Fibroblast of lung (primary cell): ENCODE measurements at places on chromosomes 2 and 18.

DNA sequence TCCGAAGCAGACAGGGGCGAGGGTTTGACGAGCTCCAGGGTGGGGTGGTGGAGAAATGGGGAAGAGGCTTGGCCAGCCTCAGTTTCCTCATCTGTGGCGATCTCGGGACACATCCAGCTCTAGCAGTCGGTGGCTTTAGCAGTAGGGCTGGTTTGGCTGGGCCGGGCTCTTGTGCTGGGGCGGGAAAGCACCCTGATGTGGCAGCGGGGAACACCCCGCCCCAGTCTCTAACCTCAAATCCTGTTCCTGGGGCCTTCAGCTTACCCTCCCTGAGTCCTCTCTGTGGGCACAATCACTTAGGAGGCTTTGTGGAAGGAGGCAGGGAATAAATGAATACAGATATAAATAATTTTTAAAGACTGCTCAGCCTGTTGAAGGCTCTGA lies 26.5 kb upstream of the MCFD2 start:
- DNase-seq, result no peak

GRCh38 chr18:22005191-22005841 lies 164.1 kb upstream of the GATA6 start:
- peak; percentile 82 for DNase-seq

GRCh38 chr2:95695613-95696012 lies 103.8 kb downstream of the TRIM43 start:
- no peak for DNase-seq

DNA sequence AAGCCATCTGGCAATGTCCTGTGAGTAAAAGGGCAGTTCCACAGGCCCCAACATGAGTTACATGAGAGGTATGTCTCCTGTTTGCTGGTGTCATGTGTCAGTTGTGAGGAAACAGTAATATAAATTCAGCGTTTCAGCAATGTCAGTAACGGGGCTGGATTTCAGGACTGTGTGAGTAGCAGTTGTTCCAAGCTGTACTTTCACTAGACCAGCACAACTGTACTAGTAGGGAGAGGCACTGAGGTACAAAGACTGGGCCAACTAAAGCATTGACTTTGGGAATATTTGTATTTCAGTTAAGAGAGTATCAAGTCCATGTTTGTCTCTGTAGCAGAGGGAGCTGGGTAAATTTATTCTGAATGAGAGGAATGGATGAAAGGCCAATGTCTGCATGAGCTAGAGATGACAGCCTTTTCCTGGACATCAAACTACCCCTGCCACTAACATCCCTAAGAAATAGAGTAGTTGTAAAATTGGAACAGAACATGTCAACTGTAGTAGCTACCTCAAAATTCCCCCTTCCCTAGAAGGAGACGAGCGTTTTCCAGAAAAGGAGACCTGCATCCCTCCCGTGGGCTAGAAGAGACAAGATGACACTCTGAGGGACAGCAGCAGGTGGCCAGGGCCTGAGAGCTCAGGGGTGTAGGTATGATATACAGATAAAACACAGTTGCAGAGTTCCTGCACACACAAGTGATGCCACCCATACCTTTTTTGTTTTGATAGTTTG lies 24.4 kb downstream of the EIF4E2 start:
- peak; percentile 38 for DNase-seq

GRCh38 chr2:8148260-8149006 lies 533.4 kb upstream of the ID2 start:
- peak; percentile 80 for DNase-seq

DNA sequence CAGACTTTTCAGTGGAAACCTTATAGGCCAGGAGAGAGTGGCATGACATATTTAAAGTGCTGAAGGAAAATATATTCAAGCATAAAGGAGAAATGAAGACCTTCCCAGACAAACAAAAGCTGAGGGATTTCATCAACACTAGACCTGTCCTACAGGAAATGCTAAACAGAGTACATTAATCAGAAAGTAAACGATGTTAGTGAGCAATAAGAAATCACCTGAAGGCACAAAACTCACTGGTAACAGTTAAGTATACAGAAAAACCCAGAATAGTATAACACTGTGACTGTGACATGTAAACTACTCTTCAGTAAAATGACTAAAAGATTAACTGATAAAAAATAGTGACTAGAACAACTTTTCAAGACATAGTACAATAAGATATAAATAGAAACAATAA lies 87.4 kb downstream of the ATP8B1 start:
- no peak for DNase-seq

DNA sequence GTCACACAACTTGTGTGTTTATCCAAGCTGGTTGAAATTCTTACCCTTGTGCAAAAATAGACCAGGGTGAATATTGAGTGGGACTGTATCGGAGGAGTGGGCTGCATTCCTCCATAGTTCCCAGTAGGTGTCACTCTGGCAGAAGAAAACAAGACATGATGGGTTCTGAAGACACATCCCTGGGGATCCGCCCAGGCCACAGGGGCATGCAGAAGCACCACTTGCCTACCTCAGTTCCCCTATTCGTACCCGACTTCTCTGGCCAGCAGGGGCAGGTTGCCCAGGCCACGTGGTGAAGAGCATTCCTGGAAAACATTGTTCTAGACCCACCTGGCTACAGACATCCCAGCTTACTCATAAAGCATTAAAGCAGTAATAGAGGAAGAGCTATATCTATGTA lies 168.2 kb downstream of the FAM210A start:
- peak; percentile 41 for DNase-seq

GRCh38 chr2:149858901-149859634 lies 271.5 kb upstream of the MMADHC start:
- peak; percentile 57 for DNase-seq

GRCh38 chr2:191612496-191612895 lies 65.4 kb upstream of the NABP1 start:
- DNase-seq, result peak; percentile 100

DNA sequence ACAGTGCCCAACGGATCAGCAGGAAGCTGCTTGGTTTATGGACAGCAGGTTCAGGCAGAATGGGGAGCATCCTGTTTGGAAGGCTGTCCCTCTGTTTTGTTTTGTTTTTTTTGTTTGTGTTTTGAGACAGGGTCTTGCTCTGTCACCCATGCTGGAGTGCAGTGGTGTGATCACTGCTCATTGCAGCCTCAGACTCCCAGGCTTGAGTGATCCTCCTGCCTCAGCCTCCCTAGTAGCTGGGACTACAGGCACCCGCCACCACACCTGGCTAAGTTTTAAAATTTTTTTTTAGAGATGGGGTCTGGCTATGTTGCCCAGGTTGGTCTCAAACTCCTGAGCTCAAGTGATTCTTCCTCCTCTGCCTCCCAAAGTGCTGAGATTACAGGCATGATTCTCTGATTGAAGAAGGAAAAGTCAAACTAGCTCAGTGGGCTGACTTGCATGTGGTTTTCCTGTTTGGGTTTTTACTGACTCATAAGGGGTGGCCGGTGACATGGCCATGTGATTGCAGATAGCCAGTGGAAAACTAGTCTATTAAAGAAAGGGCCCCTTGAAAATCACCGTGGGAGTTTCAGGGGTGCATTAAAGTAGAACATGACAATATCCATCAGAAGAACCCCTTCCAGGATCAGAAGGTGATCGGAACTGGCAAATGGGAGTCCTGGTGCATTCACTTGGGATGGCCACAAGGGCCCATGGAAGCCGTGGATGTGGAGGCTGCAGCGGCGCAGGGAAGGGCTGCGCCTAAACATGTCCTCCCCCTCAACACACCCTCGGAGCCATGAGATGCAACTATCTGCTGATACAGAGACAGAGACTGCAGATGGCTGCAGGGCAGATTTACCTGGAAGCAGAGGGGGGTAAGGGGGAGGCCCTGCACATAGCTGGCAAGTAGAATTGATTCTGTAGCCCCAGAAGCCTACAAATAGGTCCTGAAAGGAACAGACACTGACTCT lies 26.5 kb downstream of the AQP12B start:
- peak; percentile 40 for DNase-seq

DNA sequence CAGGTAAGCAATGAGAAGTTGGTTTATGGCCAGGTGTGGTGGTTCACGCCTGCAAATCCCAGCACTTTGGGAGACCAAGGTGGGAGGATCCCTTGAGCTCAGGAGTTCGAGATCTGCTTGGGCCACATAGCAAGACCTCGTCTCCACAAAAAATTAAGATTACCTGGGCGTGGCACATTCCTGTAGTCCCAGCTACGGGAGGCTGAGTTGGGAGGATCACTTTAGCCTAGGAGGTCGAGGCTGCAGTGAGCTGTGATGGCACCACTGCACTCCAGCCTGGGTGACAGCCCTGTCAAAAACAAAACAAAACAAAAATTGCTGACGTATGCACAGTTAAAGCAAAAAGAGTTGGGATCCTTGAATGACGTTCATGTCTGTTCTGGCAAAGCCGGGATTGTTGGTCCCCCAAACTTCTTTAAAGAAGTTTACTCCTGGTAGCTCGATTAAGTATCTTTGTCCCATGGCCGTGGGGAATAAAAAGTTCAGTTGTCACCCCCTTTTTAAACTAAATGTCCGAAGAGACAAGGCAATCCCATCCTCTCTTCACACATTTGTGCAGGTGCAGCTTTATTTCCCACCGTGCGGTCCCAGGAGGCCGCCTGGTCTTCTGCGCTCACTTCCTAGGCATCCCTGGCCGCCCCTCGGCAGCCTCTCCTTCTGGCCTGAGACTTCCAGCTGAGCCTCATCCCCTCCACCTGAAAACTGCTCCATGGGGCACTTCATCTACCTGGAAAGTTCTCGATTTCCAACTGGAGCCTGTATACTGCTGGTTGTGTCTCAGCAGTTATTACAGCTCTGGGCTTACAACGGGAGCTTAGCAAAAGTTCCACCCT lies 762 bp upstream of the SPOPL start:
- no peak for DNase-seq

- DNase-seq, result peak; percentile 66
Measured at GRCh38 chr2:174788291-174788929, 24.1 kb upstream of the CHRNA1 start.

- DNase-seq, result peak; percentile 12
Measured at GRCh38 chr2:71157124-71157793, 26.8 kb downstream of the MPHOSPH10 start.

DNA sequence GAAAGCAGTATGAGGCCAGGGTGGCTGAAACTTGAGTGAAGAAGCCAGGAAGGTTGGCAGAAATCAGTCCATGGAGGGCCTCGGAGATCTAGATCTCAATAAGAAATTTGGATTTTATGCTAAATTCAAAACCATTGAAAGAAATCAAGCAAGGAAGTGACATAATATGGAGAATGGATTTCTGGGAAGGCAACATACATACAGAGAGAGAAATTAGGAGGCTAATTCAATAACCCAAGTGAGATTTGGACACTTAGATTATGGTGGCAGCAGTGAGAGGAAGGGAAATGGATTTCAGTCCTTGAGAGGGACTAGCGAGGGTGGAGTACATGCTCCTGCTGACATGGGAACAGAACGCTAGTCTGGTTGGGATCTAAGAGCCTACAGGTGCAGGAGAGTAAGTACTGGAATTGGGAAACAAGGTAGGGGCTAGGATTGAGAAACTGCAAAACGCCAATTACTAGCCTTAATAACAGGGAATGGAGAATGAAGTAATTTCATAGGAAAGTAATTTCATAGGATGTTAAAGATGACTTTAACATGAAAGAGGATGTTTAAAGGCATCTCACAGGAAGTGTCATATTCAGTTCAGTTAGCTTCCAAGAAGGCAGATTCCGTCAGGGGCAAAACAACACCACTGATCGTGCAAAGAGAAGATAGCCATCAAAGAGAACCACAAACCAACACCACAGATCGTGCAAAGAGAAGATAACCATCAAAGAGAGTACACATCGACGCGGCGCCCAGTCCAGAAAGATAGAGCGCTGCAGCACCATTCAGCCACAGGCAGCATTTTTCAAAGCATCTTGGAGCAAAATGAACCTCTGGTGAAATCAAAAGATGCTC lies 27.2 kb downstream of the CDKL4 start:
- no peak for DNase-seq
